ENCODE measurements at places on chromosomes 7 and 10.

DNA sequence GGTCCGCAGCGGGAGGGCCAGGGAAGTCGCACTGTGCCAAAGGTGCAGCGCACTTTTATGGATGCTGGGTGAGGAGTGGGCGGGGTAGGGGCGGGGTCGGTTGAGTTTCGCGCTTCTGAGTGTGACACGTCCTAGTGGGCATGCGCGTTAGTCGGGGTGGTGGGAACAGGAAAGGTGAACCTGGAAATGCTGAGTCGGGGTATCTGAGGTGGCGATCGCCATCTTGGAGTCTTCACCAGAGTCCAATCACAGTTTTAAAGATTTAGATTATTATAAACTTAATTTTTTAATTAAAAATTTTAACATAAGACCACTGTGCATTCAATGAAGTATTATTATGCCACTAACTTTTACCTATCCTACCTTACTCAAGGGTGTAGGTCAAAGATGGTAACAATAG is 45.7 kb downstream of the ZNF138 start:
- no peak for DNase-seq

DNA sequence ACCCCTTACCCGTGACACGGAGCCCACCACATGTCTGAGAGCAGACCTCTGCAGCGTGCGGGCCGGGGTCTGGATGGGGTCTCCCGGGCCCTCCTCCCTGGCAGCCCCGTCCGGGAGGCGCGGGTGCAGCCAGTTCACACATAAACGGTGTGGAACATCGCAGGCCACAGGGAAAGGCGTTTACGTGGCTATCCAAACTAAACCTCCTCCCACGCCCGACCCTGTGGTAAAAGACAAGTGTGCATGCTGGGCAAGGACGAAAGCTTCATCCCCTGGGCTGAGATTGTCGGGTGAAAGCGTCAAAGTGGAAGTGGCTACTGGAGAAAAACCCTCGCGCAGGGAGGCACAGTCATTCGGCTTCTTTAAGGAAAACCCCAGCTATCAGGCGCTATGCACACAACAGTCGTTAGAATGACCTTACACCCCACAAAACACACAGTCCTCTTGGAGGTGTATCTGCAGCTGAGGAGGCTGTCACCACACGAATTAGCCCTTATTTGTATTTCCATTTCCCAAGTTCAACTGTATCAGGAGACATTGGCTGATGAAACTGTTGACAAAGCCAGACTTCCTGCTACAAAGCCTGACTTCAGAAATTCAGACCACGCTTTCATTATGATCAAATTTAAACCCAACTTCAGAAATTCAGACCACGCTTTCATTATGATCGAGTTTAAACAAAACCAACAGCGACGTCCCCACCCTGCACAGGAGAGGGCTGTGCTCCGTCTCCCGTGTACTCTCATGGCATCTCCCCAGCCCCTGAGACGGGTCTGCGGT is 15.3 kb downstream of the GPER1 start:
- DNase-seq = peak; percentile 72

GRCh38 chr10:11159543-11160215 is 142.0 kb downstream of the CELF2 start:
- DNase-seq = no peak

- DNase-seq = no peak
Measured at GRCh38 chr10:127905001-127905847, 1.7 kb upstream of the PTPRE start.

DNA sequence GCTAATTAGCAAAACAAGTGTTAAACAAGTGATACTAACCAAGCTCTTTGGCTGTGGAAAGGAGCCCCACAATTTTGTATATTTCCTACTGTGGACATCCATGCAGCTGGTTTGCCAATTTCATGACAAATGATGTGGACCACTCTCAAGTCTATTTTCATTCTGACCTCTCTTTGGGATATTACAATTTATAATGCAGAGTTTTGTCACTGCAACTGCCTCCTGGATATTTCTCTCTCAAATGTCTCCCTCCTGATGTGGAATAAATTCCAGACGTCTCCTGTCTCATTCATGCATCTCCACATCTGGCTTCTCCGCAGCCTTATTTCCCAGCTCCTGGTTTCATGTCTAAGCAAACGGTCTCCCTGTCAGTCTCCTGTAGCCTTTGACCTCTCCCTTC is 80.6 kb upstream of the RHEB start:
- DNase-seq = no peak

GRCh38 chr10:69854511-69855345 is 53.0 kb downstream of the COL13A1 start:
- DNase-seq = no peak

DNA sequence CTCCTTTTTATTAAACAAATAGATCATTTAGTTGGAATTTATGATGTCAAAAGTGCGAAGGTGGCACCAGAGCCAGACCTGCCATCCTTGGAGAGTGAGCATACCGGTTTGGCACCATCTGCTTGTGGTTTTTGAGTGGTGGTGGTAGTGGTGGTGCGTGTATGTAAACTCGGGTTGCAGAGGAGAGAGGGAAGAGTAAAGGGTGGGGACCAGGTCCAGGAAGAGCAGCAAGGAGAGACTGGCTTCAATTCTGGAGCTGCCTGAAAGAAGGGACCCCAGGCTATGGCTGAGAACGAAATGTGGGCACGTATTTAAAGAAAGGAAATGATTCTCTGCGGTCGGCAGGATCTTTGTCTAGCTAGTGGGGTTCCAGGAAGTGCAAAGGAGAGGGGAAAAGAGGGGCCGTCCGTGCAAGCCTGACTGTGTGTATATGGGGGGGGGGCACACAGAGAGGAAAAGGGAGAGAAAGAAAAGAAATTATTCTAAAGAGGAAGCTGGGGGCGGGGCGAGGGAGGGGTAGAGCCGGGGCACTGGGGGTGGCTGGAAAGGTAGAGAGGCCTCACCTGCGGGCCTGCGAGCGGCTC is 448 bp upstream of the GOLGA7B start:
- no peak for DNase-seq

- DNase-seq = no peak
Measured at GRCh38 chr7:152925412-152926147, 166.0 kb downstream of the ACTR3B start.

GRCh38 chr10:127648885-127649284 is 88.1 kb upstream of the FOXI2 start:
- no peak for DNase-seq

- DNase-seq = no peak
Measured at GRCh38 chr7:30778255-30779025, 7.2 kb downstream of the MINDY4 start.

DNA sequence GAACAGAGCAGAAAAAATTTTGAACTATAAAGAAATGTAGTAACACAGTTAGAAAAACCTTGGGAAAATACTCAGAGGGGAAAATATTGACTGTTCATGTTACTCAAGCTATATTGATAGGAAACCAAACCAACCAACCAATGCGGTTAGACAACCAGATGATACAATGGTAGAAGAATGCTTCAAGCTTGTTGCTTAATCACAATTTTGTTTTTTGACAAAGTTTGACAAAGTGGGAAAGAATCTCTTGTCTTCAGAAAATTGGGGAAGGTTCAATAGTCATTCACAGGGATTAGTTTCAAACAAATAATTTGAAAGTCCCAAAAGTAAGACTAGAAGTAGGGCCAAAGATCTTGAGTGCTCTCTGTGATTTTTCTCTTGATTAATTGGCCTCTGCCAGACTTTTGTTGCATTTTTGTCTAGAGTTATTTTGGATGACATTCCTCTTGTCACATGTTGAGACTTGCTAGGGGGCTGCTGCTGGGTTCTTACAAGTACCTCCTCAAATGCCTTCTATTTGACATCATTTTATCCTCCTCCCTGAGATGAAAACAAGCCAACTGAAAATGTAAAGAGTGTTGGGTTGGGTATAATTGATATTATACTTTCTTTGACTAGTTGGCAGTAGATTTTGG is 233.1 kb upstream of the PHYHIPL start:
- no peak for DNase-seq

DNA sequence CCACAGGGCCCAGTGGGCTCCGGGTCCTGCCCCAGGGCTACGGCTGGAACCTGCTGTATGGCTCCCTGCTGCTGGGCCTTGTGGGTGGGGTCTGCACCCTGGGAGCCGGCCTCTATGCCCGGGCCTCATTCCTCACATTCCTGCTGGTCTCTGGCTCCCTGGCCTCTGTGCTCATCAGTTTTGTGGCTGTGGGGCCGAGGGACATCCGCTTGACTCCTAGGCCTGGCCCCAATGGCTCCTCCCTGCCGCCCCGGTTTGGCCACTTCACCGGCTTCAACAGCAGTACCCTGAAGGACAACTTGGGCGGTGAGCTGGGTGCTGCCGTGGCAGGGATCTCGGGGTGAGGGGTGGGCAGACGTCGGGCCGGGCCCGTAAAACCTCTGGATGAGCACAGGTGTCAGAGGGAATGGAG is 4.4 kb downstream of the SLC12A9 start:
- no peak for DNase-seq

GRCh38 chr7:55022002-55022985 is 3.5 kb downstream of the EGFR start:
- DNase-seq = no peak

DNA sequence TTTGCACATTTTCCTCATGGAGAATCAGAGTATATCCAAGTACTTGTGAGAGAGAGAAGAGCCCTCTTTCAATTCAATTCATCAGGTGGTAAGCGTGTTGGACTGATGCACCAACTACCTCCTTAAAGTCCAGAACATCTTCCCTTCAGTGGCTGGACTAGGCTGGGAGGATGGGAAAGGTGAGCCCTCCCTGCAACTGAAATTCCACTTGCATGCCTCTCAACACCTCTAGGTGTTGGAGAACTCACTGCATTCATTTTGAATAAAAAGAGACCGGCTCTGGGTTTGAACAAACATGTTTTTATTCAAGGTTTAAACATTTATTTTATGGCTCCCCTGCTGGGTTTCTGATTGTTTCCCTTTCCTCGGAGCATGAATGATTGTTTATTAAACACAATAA is 573.5 kb downstream of the CCSER2 start:
- DNase-seq = no peak

GRCh38 chr7:128139406-128139805 is 101.7 kb upstream of the LEP start:
- DNase-seq = no peak

- no peak for DNase-seq
Measured at GRCh38 chr10:132204781-132205473, 18.2 kb downstream of the DPYSL4 start.

DNA sequence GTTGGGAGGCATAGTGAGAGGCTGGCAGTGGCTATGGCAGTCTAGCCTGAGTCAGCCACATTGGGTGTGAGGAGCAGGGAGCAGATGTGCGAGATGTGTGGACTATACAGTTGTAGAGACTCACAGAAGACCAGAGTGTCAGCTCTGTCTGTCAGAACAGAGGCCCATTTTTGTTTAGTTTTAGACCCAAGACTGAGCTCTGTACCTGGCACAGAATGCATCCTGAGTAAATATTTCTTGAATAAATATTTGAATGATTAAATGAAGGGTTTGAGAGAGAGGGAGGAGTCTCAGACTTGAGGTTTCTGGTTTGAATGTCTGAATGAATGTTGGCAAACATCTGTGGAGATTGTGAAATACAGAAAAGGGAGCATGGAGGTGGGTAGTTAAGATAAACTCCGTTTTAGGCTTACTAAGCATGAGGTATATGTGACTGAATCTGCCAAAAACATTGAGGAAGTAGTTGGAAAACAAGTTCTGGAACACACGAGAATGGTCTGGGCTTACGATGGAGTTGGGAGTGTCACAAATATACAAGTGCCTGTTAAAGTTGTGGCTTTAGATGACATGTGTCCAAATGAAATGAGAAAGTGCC is 3.6 kb downstream of the SEC23IP start:
- DNase-seq = peak; percentile 66

- peak; percentile 72 for DNase-seq
Measured at GRCh38 chr7:18221377-18222293, 194.0 kb upstream of the PRPS1L1 start.

- no peak for DNase-seq
Measured at GRCh38 chr10:130466271-130466997, 330.2 kb downstream of the GLRX3 start.

DNA sequence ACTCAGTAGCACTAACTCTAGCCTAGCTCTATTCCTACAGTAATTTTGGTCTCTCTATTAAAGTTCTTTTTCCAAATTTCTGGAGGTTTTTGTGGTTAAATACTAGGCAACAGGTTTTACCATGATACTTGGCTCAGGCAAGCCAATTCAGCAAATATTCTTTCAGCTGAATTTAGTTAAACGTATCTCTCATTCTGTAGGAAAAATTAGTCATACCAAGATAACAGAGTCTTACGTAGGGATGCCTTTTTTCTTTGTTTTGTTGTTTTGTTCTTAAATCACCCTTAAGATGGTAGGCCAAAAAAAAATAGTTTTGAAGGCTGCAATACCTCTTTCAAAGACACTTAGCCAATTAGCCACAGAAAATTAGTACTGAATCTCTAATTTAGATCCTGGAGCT is 180.5 kb downstream of the MAGI2 start:
- DNase-seq = no peak

DNA sequence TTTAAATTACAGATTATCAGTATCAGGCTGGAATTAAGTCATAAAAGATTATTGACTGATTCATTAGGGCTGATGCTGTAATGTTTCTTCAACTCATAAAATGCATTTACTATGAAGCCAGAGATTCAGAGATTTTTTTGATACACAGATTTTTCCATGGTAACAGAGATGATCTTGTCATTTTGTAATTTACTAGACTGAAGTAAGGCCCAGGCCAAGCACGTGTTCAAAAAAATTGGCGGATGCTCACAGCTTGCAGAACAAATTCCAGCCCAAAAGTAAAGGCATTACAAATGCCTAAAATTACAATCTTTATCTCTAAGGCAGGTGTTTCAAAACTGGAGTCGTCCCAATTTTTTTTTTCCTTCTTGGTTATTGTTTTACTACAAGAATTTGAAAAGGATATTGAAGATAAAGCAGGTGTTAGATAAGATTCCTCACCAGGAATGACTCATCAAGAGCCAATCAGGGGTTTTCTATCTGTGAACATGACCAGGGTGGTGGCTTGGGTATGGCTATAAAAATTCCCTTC is 78.4 kb upstream of the MEOX2 start:
- no peak for DNase-seq

DNA sequence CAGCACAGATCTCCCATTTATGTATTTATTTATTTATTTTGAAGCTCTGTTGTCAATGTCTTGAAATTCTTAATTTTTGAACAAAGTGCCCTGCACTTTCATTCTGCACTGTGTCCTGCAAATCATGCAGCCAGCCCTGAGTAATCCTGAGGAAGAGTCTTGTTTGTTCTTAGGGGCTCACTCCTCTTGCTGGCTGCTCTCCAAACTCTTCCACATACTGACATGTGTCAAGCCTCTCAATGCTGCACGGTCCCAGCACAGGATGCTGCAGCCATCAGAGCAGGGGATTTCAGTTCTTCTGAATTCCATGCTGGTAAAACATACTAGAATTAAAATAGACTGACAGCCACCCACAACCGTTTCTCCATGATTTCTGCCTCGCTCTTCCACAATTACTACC is 207.2 kb downstream of the PARD3 start:
- no peak for DNase-seq

- DNase-seq = no peak
Measured at GRCh38 chr10:113474752-113475151, 78.1 kb upstream of the HABP2 start.

- no peak for DNase-seq
Measured at GRCh38 chr7:118349604-118350003, 125.1 kb downstream of the ANKRD7 start.

GRCh38 chr10:114723361-114723760 is 65.3 kb upstream of the ABLIM1 start:
- DNase-seq = no peak

All from suppressor macrophage treated with lipopolysaccharide for 1 hour (primary cell).